ENCODE measurements at places on chromosomes 2 and 18.

- DNase-seq: peak; percentile 74
These were observed 621.3 kb downstream of the XIRP2 start for GRCh38 chr2:167509586-167509985.

DNA sequence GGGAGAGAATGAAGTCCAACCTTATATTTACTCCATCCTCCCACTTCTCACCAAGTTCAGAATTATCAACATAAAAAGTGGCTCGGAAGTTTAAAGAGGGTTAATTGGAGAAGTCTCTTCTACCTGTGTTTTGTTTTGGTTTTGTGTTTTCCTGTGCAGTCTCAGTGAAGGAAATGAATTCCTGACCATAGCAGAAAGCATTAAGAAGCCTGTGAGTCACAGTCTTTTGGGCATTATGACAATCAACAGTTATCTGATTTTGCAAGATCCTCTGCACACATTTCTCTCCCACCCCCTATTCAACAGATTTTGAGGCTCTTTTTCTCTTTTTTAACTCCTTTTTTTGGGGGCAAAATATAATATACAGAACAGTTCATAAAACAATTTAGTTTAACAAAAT, 8.6 kb upstream of the RPL37A start:
- DNase-seq: no peak

- DNase-seq: no peak
These were observed 95.2 kb downstream of the ZCCHC2 start for GRCh38 chr18:62617793-62618591.

- DNase-seq: peak; percentile 50
These were observed 73.9 kb upstream of the TTC27 start for GRCh38 chr2:32553829-32554432.

DNA sequence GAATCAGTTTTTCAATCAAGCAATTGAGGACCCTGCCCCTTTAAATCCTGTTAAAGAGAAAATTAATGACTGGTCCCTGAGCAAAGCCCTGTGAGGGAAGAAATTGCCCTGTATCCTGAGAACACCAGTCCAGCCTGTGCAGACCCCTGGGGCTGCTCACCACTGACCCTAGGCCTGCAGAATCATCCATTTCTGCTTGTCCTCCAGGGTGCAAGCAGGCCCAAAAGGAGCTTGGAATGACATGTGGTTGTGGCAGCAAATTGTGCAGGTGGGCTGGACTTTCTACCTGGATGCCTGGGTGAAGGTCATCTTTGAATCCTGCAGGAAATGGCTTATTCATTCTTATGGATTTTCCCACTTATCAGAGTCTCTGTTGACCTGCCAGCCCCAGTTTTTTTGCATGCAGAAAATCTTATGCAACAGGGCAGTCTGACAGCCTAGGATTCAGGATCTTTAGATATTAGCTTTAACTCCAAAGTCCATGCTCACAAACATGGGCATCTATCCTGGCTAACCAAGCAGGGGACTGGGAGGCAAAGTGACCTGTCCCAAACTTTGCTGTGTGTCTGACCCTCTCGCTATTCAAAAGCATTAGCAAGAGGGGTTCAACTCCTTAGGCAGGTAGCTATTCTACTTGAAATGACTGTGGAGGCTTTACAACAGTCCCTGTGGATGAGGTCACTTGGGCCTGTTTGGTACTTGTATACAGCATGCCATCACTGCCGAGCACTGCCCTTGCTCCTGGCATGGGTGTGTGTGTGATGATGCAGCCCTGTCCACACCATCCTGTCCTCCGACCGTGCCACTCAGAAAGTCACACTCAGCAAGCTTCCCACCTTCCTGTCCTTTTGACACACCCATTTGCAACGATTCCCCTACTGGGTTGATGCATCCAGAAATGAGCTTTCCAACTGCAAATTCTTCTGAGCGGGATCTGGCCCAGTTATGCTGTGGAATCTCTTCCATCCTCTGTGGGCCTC, 85.3 kb downstream of the CAPN13 start:
- DNase-seq: no peak

- no peak for DNase-seq
These were observed 87.4 kb downstream of the INO80D start for GRCh38 chr2:205998583-205998982.

- no peak for DNase-seq
These were observed 180.5 kb downstream of the AGPS start for GRCh38 chr2:177573120-177573519.

DNA sequence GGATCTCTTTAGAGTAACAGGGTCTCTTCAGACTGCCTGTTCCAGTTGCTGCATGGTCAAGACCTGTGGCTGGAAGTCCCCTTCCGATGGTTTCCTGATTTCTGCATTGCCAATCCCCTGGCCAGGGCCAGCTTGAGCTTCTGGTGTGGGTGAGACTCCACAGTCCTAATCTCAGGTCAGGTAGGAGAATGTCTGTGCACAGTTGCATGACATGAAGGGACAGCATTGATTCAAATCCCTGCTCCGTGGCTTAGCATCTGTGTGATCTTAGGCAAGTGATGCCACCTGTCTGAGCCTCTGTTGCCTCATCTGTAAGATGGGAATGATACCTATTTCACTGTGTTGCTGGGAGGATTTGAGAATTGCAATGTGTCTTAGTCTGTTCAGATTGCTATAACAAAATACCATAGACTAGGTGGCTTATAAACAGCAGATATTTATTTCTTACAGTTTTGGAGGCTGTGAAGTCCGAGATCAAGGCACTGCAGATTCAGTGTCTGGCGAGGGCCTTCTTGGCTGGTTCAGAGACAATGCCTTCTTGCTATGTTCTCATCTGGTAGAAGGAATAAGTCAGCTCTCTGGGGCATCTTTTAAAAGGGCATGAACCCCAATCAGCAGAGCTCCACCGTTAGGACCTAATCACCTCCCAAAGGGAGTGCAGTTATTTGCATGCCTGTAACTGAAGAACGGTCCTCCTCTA, 66.2 kb downstream of the ATOH8 start:
- DNase-seq: no peak

GRCh38 chr2:120066800-120067547, 54.1 kb downstream of the EPB41L5 start:
- no peak for DNase-seq

DNA sequence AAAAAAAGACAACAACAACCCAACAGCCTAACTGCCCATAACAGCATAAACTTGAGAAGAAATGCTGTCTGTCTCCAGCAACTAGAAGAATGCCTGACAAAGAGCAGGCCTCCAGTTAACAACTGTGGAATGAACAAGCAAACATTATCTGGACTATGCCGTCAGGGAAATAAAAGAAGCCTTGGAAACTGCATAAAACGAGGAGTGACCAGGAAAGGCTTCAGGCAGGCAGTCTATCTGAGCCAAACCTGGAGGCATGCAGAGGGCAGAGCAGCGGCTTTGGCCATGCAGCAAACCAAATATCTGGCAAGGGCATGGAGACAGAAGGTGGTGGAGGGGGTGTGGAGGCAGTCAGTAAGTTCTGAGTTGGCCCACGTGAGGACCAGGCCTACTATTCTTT, 11.1 kb downstream of the HES6 start:
- no peak for DNase-seq

DNA sequence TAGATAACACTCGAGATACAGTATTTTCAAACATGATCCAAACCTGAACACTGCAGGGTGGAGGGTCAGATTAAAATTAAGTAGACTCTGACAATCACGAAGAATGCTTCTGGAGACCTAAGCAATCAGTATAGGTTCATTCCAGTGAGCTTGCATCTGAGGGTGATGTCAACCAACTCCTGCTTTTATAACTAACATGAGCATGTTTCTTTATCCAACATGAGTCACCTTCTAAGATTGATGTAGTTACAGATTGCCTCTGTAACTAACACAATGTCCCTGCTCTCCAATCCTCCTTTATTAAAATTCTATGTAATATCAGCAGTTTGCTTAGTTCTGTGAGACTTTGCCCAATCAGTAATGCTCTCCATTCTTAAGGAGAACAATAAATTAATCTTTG, 225.7 kb downstream of the ARL6IP6 start:
- no peak for DNase-seq

- DNase-seq: no peak
These were observed 1185.8 kb downstream of the SUCLG1 start for GRCh38 chr2:83273322-83273721.

DNA sequence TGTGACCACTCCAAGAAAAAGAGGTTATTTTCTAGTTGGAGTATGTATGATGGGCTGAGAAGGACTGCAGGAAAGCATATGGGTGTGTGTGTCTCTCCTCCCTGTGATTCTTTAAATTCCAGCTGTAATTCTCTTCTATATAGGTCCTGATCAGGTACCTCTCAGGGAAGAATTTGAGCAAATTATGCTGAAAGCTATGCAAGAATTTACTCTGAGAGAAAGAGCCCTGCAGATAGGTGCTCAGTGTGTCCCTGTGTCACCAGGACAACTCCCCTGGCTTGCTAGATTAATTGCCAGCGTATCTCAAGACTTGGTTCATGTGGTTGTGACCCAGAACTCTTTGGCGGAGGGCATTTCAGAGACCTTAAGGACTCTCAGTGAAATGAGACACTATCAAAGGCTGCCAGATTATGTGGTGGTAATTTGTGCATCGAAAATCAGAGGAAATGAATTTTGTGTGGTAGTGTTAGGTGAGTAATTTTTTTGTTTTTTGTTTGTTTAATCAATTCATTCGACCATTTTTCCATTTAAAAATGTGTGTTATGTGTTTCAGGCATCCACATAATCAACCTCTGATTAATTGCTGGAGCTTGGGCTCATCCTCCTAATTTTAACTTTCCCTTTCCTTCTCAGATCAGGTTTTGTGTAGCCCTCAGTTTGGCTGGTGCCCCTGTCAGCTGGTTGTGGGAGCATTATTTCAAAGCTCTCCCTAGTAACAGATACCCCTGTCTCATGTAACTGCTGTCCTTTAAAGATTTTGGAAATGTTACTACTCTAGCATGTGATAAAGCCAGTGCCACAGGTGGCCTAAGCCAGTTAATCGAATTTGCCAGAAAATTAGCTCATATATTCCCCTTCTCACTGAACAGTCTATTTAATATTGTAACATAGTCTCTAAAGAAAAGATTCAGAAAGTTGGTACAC, 150.9 kb downstream of the ESCO1 start:
- no peak for DNase-seq

DNA sequence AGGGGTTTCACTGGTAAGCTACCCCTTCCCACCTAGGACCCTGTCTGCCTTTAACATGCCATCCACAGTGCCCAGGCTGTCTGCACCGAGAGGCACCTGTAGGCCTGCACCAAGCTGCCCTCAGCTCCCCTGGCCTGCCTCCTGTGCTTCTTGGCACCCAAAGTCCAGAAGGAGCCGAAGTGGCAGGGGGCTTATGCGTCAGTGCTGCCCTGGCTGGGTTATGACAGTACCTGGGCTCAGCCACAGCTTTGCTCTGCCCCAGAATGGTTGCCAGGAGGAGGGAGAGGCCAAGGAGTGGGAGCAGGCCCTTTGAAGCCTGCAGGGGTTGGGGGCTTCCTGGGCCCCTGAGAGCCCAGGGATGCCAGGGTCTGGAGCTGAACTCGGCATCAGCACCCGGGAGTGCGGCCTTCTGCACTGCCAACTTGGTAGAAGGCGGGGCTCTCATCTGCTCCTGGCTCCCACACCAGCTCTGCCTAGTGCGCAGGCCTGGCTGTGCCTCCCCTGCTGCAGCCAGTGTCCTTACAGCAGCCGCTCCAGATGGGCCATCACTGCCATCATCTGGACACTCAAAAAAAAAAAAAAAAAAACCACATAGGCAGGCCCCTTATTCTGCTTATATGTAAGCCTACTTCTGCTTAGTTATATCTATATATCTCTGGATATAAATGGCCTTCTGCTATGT, 155.4 kb downstream of the THSD7B start:
- DNase-seq: no peak

DNA sequence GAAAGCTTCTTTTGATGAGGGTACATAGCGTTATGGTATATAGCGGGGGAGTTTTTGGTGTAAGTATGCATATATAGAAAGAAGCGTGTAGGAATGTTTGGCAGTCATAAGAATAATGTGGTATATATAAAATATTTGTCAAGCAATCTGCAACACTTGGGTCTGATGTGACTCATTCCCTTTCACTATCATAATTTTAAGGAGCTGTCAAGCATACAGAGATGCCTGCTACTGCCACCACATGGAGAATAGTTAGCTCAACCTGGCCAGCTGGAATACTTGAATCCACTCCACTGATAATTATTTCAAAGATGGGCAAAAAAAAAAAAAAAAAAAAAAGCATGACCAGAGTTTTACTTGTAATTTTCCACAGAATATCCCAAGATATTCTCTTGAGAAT, 559.8 kb upstream of the REG3G start:
- DNase-seq: no peak

- DNase-seq: no peak
These were observed 54.1 kb upstream of the HS6ST1 start for GRCh38 chr2:128372621-128373341.

- DNase-seq: no peak
These were observed 134.7 kb downstream of the UBR3 start for GRCh38 chr2:169961911-169962310.

GRCh38 chr2:48274040-48274439, 255.9 kb upstream of the STON1 start:
- DNase-seq: no peak

GRCh38 chr18:23498117-23498516, 5.2 kb upstream of the RMC1 start:
- no peak for DNase-seq

- no peak for DNase-seq
These were observed 18.9 kb upstream of the PDIA6 start for GRCh38 chr2:10831400-10831985.

GRCh38 chr2:189382668-189383067, 58.6 kb upstream of the WDR75 start:
- no peak for DNase-seq

GRCh38 chr2:190090148-190090547, 27.6 kb upstream of the MSTN start:
- DNase-seq: no peak

GRCh38 chr18:8151181-8151580, 458.1 kb upstream of the RAB12 start:
- DNase-seq: no peak

DNA sequence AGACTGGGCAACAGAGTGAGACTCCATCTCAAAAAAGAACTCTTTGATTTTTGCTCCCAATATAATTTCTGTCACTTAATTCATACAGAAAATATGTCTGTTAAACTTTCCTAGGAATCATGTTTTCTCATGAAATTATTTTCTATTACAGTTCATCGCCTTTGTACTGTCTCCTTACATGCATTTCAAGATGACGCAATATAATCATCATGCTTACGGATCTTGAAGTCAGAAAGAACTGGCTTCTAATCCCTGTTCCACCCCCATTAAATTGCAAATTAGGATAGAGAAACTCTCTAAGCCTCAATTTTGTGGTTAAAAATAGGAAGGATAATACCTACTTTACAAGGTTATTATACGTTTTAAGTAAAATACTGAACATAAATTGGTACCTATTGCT, 467.6 kb upstream of the SMIM21 start:
- no peak for DNase-seq

DNA sequence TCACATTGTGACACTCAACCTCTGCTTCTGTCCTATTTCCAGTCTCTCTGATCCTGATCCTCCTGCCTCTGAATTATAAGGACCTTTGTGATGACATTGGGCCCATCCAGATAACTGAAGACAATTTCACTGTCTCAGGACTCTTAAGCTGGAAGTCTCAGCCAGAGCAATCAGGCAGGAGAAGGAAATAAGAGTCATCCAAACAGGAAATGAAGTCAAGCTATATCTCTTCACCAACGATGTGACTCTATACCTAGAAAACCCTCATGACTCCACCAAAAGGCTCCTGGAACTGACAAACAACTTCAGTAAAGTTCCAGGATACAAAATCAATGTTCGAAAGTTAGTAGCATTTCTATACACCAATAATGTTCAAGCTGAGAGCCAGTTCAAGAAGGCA, 29.3 kb upstream of the TWIST2 start:
- DNase-seq: no peak
